Small intestine (tissue), 16 donors: ENCODE measurements at places on chromosomes 6 and 20. TPM values are rescaled to one million over a fixed set of nuclear protein-coding genes. Genes with fewer than 3 reads are reported as not detected.

- no peak overlapping the region for H3K27ac ChIP-seq
- H3K4me3 ChIP-seq, result no peak overlapping the region
- H3K4me1 ChIP-seq, result no peaks in the 10 kb centered on the region
- peaks cover 19% of the 10 kb centered on the region for H3K36me3 ChIP-seq
Measured at GRCh38 chr6:31267651-31268368, 4.1 kb downstream of the HLA-C start.

GRCh38 chr20:64233725-64234124, 21.8 kb upstream of the PCMTD2 start:
- no peaks in the 10 kb centered on the region for H3K27me3 ChIP-seq
- no peak overlapping the region for H3K27ac ChIP-seq
- no peak overlapping the region for H3K4me3 ChIP-seq
- H3K4me1 ChIP-seq, result peaks cover 20% of the 10 kb centered on the region
- no peaks in the 10 kb centered on the region for H3K36me3 ChIP-seq
- no peak for DNase-seq

DNA sequence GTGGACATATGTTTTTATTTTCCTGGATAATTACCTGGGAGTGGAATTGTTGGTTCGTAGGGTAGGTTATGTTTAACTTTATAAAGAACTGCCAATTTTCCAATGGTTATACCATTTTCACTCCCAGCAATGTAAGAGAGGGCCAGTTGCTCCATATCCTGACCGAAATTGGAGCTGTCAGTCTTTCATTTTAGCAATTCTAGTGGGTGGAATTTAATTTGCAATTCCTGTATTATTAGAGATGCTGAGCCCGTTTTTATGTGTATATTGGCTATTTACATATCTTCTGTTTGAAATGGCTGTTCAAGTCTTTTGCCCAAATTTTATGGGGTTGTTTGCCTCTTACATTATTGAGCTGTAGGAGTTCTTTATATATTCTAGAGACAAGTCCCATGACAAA, 28.0 kb downstream of the SCML4 start:
- no peaks in the 10 kb centered on the region for H3K36me3 ChIP-seq
- no peaks in the 10 kb centered on the region for H3K27me3 ChIP-seq
- H3K27ac ChIP-seq, result no peak overlapping the region
- no peaks in the 10 kb centered on the region for H3K4me1 ChIP-seq
- no peak for DNase-seq

Gene SLC22A2
- not detected for polyA plus RNA-seq

- H3K36me3 ChIP-seq, result no peaks in the 10 kb centered on the region
- no peak overlapping the region for H3K4me3 ChIP-seq
- H3K4me1 ChIP-seq, result no peaks in the 10 kb centered on the region
- H3K27ac ChIP-seq, result no peak overlapping the region
- no peaks in the 10 kb centered on the region for H3K27me3 ChIP-seq
- no peak for DNase-seq
Measured at GRCh38 chr6:27720607-27721580, 191.3 kb downstream of the OR2B2 start.

Gene ULBP3
- polyA plus RNA-seq, result not detected

Gene TCF21
- 0.45 TPM for polyA plus RNA-seq

GRCh38 chr20:63309261-63310071, 16.5 kb downstream of the COL20A1 start:
- no peaks in the 10 kb centered on the region for H3K36me3 ChIP-seq
- no peaks in the 10 kb centered on the region for H3K27me3 ChIP-seq
- H3K27ac ChIP-seq, result no peak overlapping the region
- peak; percentile 8 for DNase-seq

Gene PTCRA
- polyA plus RNA-seq, result 0.06 TPM

Gene LCA5
- 0.27 TPM for polyA plus RNA-seq

DNA sequence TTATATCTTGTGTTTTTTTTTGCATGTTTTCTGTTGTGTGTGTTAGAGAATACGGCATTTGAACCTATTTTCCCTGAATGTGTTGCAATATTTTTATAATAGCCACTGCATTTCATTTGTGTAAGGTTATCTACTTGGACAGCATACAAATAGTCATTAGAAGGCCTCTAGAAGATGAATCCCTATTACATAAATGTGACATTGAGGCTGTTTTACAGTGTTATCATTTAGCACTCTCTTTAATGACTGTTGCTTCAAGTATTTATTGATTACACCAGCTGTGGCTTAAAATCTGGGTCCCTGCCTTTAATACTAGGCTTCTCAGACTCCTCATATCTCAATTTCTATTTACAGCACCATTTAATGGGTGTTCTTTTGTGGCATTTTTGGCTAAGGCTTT, 465.8 kb downstream of the FRK start:
- H3K4me3 ChIP-seq, result no peak overlapping the region
- DNase-seq, result no peak
- H3K4me1 ChIP-seq, result no peaks in the 10 kb centered on the region
- no peaks in the 10 kb centered on the region for H3K27me3 ChIP-seq
- no peaks in the 10 kb centered on the region for H3K36me3 ChIP-seq

DNA sequence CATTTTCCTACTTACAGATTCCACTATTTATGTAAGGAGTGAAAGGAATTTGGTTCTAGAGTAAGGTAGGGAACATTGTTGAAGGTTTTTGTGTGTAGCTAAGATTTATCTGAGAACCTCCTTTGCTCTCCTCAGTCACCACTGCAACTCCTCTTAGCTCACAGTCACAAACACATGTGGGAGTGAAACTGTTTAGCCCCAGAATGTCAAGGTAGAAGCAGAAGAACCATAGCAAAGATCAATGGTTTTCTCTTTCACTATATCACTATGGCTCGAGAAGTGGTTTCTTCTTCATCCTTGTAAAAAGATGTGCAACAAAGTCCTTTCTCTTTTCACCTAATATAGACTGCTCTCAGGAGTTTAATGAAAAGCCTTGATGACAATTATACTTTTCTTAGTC, 6.5 kb upstream of the DEFB112 start:
- H3K4me3 ChIP-seq, result no peak overlapping the region
- H3K27me3 ChIP-seq, result no peaks in the 10 kb centered on the region
- H3K27ac ChIP-seq, result no peak overlapping the region
- no peaks in the 10 kb centered on the region for H3K36me3 ChIP-seq

DNA sequence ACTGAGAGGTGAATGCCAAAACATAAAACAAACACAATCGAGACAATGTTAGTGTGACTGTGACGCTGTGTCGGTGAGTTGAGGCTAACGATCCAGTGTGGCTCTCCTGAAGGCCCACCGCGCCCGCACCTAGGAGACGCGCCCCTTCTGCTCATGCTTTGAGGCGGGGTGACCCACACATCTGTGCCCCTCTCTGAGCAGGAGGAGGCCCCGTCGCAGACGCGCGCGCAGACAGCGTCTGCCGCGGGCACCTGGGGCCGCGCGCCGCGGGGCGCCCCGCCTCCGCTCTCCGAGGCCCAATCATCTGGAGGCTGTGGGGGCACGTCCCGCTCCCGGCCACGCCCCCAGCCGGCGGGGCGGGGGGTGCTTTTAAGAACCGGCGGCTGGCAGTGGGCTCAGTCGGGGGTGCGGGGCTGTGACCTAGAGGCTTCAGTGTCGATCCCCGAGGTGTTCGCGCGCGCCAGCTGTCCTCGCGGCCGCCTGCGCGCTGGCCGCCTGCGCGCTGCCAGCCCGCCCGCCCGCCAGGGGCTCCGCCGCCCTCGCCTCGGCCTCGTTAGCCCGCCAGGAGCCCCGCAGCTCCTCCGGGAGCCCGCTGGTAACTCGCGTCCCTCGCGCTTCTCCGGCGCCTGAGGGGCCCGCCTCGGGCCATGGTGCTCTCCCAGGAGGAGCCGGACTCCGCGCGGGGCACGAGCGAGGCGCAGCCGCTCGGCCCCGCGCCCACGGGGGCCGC, at the start of gene SLC16A10:
SLC16A10 (plus strand) TSS at position 398 of the 730 bp plus-strand sequence; CDS start at position 648, 250 bp downstream.
- no peaks in the 10 kb centered on the region for H3K4me1 ChIP-seq
- DNase-seq, result peak; percentile 66
- peak within 1 kb of the TSS; percentile 54 for H3K4me3 ChIP-seq
- no peaks in the 10 kb centered on the region for H3K27me3 ChIP-seq

Gene SPATA2
- 8.6 TPM for polyA plus RNA-seq

DNA sequence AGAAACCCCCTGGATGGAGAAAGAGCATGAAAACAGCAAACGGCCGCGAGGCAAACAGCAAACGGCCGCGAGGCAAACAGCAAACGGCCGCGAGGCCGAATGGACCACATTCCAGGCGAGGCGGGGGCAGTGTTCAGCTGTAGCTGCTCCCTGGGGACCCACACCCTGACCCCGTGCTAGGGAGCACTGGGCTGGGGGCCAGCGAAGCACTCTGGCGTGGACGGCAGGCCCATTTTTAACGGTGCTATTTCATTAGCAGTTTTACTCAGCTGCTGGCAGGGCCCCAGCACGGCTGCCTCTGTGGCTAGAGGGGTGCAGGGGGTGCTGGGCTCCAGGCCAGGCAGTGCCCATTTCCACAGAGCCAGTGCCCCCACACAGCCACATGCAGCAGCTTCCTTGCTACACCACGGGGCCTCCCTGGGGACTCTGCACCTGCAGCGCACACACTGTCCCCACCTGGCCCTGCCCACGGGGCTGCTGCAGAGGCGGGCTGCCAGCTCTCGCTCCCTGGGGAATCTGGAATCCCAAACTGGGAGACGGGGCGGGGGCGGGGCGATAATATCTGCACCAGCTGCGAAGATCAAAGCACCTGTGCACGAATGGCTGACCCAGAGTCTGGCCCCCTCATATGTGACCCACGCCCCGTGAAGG, 35.6 kb upstream of the SLCO4A1 start:
- H3K36me3 ChIP-seq, result no peaks in the 10 kb centered on the region
- DNase-seq, result no peak
- H3K4me1 ChIP-seq, result no peaks in the 10 kb centered on the region
- H3K27ac ChIP-seq, result no peak overlapping the region
- H3K4me3 ChIP-seq, result no peak overlapping the region

Gene LY6G6D
- not detected for polyA plus RNA-seq

DNA sequence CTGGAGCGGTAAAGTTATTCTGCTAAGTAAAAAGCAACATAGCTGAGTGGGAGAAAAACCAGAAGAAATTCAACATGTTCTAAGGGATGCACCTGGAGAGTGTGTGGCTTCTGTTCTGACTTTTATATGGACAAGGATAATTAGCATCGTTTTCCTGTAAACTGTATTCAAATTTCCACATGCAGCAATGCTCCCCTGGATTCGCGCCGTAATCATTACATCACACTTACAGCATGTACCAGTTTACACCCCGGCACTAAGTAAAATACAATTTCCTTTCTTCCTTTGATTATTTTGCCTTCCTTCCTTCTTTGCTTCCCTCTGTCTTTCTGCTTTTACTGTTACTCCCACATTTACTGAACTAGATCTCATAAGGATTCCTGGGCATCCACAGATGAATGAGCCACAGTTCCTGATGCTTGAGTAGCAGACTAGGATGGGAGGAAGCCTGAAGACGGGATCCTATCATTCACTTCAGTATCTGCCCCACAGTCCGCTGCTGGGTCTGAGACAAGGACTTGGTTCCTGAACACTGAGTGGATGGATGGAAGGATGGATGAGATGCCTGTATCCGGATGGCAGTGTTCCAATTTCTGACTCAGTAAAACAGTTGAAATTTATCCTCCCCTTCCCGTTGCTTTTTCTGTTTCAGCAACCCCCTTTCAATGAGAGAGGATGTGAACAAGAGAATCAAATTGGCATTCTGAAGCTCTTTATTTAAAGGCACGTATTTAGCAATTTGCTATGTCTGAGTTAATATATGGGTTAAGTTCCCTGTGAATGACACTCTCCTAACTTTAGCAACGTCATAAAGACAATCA, 174.6 kb downstream of the GJA10 start:
- no peaks in the 10 kb centered on the region for H3K27me3 ChIP-seq
- H3K27ac ChIP-seq, result no peak overlapping the region
- DNase-seq, result no peak
- H3K4me1 ChIP-seq, result no peaks in the 10 kb centered on the region
- no peaks in the 10 kb centered on the region for H3K36me3 ChIP-seq

- H3K27me3 ChIP-seq, result no peaks in the 10 kb centered on the region
- H3K27ac ChIP-seq, result no peak overlapping the region
- no peak for DNase-seq
Measured at GRCh38 chr6:106220485-106220884, 105.1 kb downstream of the ATG5 start.

DNA sequence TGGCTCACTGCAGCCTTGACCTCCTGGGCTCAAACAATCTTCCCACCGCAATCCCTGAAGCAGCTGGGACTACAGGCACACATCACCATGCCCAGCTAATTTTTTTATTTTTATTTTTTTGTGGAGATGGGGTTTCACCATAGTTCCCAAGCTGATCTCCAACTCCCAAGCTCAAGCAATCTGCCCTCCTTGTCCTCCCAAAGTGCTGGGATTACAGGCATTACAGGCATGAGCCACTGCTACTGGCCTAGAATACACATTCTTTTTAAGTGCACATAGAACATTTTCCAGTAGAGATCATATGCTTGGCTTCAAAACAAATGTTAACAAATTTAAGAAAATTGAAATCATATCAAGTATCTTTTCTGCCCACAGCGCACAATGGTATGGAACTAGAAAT, 176.8 kb upstream of the MARCKS start:
- H3K27me3 ChIP-seq, result no peaks in the 10 kb centered on the region
- H3K36me3 ChIP-seq, result no peaks in the 10 kb centered on the region
- no peak for DNase-seq
- H3K4me3 ChIP-seq, result no peak overlapping the region

Gene HSPA12B
- polyA plus RNA-seq, result 2.7 TPM

- H3K27ac ChIP-seq, result no peak overlapping the region
- H3K4me1 ChIP-seq, result no peaks in the 10 kb centered on the region
- H3K27me3 ChIP-seq, result no peaks in the 10 kb centered on the region
- H3K4me3 ChIP-seq, result no peak overlapping the region
- DNase-seq, result no peak
Measured at GRCh38 chr20:9360431-9360830, 154.0 kb upstream of the LAMP5 start.

DNA sequence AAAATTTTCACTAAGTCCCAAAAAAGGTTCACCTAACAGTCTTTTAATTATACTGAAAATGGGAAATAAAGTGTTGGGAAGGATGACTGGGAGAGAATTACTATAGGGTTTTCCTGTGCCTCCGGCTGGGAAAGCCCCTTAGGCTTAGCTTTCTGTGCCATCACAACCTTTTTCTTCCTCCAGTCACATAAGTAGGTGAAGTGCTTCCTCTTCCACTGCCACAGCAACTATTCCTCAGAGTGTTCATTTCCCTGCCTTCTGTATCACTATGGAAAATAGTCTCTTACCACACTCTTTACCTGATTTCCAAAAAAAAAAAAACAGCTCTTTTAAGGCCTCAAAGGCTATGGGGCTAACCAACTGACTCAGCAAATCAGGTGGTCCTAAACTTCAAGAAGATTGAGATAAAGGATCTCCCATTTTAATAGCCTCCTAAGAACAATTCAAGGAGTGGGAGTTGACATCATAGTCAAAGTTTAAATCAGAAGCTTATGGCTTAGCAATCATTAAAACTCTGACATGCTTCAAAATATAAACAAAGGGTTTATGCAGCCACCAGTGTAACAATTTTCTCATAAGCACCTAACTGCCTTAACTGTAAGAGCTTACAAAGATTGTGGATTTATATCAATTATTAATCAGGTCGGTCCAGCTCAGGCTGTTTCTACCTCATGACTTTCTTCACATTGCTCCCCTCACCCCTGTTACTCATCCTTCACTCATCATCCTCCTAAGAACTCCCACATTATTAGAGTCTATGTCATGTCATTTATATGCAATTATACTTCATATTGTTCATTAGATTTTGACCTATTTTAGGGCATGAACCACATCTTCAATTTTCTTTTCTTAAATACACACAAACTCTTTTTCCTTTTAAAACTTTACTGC, 95.3 kb downstream of the RNGTT start:
- no peak overlapping the region for H3K4me3 ChIP-seq
- H3K27ac ChIP-seq, result no peak overlapping the region
- no peaks in the 10 kb centered on the region for H3K27me3 ChIP-seq
- H3K36me3 ChIP-seq, result no peaks in the 10 kb centered on the region
